Tongue (tissue), 3 donors: ENCODE measurements at places on chromosomes 5 and 9. TPM values are rescaled to one million over a fixed set of nuclear protein-coding genes. Genes with fewer than 3 reads are reported as not detected.
A peak's percentile ranks its signal among the peaks of the same experiment; 100 is the strongest.

DNA sequence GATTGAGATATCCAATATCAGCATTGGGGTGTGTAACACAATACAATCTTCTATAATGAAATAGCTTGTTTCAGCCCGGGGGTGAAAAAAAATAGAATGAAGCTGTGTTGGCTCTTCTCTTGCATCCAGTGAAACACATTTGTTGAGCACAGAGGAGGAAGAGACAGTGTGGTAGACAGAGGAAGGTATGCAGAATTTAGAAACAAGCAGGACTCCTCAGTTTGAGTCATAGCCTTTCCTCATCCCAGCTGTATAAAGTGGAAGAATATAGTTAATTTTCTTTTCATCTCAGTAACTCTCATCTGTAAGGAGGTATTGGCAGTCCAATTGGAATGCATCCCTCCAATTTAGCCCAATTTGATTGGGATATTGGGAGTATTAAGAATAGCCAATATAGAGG lies 302.2 kb upstream of the VLDLR start:
- DNase-seq, result no peak

GRCh38 chr5:74638544-74638969 lies 2.0 kb downstream of the ENC1 start:
- peak; percentile 54 for DNase-seq

- no peak for DNase-seq
These were observed 22.0 kb downstream of the CCNH start for GRCh38 chr5:87390576-87391199.

GRCh38 chr5:173973616-173973969 lies 15.4 kb upstream of the C5orf47 start:
- no peak for DNase-seq

- no peak for DNase-seq
These were observed 19.0 kb upstream of the FER start for GRCh38 chr5:108728566-108729241.

GRCh38 chr5:123119334-123119986 lies 30.4 kb downstream of the PRDM6 start:
- no peak for DNase-seq

- DNase-seq, result peak; percentile 67
These were observed 85.0 kb upstream of the IRX4 start for GRCh38 chr5:1967736-1968135.

DNA sequence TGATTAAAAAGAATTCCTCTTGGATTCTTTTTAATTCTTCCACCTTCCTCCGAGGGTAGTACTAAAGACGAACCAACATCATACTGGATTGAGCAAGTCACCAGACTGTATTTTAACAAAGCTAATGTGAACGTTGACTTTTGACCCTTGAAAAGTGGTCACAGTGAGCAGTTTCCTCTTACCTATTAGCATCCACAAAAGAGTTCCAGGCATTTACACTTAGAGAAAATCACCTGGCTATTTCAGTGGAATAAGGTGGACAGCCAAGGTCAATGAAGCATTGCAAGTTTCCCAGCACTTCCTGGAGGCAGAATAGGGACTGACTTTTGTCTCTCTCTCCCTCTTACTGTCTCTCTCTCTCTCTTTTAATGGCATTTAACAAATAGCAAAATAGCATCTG lies 145.1 kb upstream of the DAB2 start:
- DNase-seq, result no peak

- DNase-seq, result no peak
These were observed 291.1 kb upstream of the TUT7 start for GRCh38 chr9:86645303-86645702.

Gene IDNK
- total RNA-seq, result 3.7 TPM

Gene ARHGEF28
- total RNA-seq, result 22.0 TPM

Gene ZNF169
- 10.3 TPM for total RNA-seq

Gene CFAP90
- not detected for total RNA-seq

Gene GPR150
- total RNA-seq, result not detected
